ENCODE measurements at places on chromosomes 12 and 14. TPM values are rescaled to one million over a fixed set of nuclear protein-coding genes. Genes with fewer than 3 reads are reported as not detected.

SNRPF gene
- polyA plus RNA-seq, result 83.5 TPM

POTEM gene
- not detected for polyA plus RNA-seq

IFI27L2 gene
- 32.4 TPM for polyA plus RNA-seq

B4GALNT1 gene
- polyA plus RNA-seq, result 1.3 TPM

RESF1 gene
- polyA plus RNA-seq, result 45.3 TPM

HAL gene
- 0.91 TPM for polyA plus RNA-seq

NEUROD4 gene
- not detected for polyA plus RNA-seq

KERA gene
- polyA plus RNA-seq, result 0.20 TPM

COCH gene
- 1.4 TPM for polyA plus RNA-seq

PNMA1 gene
- 44.1 TPM for polyA plus RNA-seq

RNASE3 gene
- 1.1 TPM for polyA plus RNA-seq

TPH2 gene
- polyA plus RNA-seq, result 0.15 TPM

C3AR1 gene
- polyA plus RNA-seq, result 3.0 TPM

All from left lung (tissue), 14 donors.